ENCODE measurements at places on chromosomes 11 and 22.

DNA sequence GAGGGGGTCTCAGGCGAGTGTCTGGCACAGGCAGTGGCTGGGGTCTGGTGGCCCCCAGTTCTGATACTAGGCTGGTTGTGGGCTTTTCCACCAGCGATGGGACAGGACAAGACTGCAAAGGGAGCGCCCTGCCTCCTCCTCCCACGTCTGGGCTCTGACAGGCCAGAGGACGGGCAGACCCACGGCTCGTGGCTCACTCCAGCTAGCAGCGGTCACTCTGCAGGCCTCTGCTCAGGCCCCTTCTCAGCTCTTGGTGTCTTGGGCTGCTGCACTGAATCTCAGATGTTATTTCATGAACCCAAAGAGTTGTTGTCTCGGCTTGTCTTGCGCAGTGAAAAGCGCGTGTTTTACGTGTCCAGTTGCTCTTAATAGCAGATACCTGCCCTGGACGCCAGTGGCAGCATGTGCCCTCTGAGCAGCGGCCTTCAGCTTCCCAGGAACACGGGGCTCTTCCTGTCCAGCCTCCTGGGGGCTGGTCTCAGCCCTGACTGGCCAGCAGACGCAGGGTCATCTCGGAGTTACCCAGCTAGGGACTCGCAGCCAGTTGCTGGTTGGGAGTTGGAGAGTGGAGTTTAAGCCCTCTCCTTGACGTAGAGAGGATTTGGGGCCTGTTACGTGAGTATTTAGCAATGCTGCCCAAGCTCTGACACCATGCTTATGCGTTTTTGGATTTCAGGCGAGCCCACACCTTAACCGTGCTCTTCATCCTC, 9.6 kb downstream of the PTDSS2 start:
- no peak for DNase-seq

- DNase-seq: no peak
Observed at GRCh38 chr11:126660761-126661425, 305.4 kb downstream of the ST3GAL4 start.

- no peak for DNase-seq
Observed at GRCh38 chr11:92867913-92868619, 101.4 kb upstream of the MTNR1B start.

- DNase-seq: no peak
Observed at GRCh38 chr22:31567196-31567595, 70.9 kb downstream of the SFI1 start.

- DNase-seq: no peak
Observed at GRCh38 chr11:134070342-134070845, 1.5 kb downstream of the JAM3 start.

- DNase-seq: no peak
Observed at GRCh38 chr11:110738641-110739040, 26.4 kb upstream of the ARHGAP20 start.

DNA sequence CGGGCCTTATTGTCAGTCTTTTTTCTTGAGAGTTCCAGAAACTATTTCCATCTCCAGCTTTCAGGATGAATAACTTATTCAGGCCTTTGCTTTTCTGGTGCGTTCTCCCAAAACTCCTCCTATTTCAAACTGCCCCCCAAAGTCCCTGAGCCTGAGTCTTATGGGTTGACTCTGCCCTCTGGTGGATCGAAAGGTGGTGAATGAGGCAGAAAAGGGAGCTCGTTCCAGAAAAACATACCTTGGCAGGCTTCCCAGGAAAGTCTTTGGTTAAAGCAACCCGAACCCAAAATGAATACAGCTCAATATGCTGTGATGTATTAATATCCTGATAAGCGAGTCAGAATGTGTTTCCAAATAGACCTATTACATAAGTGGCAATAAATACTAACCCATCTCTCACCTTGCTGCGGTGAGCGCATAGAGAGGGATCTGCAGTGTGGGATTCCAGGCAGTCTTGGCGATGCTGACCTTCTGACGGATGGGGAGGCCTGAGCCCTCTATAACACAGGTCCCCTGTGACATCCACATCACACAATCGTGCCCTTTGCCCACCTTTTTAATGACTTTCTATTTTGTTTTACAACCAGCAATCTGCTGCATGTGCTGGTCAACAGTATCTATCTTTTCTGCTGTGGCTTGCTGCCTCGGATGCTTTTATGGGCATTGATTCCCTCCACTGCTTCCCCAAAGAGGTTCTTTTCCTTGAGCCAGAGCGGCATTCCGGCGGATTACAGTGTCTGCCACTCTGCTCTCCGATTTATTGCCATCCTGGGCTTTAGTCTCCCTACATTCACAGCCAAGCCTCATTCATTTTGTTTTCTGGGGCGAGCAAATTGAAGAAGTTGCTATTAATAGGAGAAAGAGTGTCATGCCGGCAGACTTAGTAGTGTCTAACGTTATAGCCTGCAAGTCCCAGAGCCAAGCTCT, 756.8 kb downstream of the NTM start:
- DNase-seq: no peak

- no peak for DNase-seq
Observed at GRCh38 chr11:27192184-27192583, 151.6 kb downstream of the BBOX1 start.

Measured in Calu3 (cell line).